Ammon's horn (tissue), 1 donor: ENCODE measurements at places on chromosomes 12 and 14.

DNA sequence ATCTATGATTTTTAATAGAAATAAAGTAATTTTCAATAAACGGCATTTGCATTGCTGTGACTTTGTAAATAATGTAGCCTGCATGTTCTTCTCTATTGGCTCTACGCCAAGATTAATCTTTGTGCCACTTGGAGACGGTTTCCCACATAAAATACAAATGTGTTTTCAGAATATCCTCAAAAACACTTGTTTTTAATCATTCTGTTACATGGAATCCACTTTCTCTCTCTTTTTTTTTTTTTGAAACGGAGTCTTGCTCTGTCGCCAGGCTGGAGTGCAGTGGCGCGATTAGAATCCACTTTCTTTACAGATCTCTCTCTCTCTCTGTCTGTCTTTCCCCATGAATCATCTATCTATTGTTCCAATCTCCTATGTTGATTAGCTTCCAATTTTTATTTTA lies 22.8 kb upstream of the SSPN start:
- DNase-seq = no peak

DNA sequence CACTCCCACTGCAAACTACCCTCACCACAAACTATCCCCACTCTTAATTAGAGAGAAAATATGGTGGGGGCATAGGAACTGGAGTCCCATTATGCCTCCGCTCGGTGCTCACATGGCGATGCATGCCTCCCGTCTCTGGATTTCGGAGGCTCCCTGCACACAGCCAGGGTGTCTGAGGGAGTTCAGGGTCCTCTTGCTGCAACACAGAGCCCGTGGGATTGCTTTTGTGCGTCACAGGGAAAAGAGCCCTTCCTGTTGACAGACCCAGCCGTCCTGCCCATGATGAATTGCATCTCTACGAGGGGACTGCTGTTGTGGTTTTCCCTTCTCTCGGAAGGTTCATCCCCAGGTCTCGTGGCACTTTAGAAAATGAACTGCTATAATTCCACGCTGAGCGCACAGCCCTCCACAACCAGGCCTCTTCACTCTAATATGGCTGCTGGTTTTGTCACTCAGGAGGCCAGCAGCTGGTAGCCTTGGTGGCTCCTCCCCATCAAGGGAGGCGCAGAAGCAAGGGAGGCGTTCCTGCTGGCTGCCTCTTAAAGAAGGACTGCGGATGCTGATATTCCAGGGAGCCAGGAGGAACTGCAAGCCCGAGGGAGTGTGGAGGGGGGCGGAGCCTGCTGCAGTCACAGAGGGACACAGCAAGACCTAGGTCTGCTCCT lies 158.0 kb downstream of the KCNA5 start:
- no peak for DNase-seq

DNA sequence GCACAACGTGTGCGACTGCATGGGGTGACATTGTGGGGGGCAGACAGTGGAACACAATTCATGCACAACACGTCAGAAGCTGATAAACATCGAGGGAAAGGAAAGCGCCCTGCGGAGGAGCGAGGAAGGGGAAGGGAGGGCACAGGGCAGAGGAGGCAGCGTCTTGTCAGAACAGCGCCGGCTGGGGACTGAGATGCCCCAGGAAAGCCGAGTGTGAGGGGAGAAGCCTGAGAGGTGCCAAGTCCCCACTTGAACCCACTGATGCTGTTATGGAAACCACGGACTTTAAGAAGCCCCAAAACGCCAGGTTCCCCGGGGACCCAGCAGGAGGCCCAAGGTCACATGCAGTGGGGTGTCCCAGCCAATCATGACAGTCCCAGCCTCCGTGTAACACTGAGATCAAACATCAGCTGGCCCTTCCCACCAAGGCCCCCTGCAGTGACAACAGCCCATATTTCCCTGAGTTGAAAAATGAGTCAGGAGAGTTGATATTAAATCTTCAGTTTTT lies 70.0 kb downstream of the GALNT9 start:
- no peak for DNase-seq

DNA sequence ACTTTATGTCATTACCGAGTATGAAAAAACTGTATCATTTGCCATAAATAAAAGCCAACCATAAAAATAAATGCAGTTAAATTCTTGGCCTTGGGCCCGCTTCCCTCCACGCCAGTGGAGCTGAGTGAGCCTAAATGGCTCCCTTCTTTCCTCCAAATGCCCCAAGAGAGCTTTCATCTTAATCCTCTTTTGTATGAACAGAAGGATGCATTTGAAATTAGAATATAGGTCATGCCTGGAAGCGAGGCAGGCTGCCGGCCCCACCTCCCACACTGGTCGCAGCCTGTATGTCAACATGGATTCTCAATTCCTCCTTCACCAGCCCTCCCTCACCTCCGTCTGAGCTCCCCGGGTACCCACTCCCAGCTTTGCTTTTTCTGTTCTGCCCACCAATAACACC lies 245.7 kb downstream of the SLC15A4 start:
- no peak for DNase-seq

DNA sequence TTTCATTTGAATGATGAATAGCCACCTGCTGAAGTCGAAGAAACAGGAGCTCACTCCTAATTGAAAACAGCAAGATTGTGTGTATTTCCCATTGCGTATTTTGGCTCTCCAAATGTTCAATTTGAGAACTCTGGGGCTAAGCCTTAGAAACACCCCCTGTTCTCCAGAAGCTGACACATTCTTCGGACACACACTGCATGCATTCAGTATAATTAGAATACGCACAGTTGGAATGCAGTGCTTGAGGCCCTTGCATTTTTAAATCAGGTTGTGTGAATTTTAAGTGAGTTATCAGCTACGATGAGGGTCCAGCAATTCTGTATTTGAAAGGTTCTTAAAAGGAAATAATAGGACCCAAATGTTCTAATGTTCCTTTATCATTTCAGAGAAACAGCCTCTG lies 103.8 kb downstream of the PRKD1 start:
- no peak for DNase-seq

DNA sequence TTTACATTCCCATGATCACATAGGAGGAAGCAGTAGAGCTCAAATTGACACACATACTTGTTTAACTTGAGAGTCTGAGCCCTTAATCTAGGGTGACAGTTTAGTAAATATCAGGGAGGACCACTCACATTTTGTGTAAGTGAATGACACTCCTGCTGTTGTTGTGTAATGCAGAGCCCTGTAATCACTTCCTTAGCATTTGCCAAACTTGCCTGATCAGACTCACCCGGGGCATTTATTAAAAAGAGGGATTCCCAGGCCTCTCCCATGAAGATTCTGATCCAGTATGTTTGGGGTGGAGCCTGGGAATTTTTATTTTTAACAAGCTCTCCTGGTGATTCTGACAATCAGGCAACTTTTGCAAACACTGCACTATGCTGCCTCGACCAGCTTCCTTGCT lies 119.6 kb downstream of the NUAK1 start:
- no peak for DNase-seq

DNA sequence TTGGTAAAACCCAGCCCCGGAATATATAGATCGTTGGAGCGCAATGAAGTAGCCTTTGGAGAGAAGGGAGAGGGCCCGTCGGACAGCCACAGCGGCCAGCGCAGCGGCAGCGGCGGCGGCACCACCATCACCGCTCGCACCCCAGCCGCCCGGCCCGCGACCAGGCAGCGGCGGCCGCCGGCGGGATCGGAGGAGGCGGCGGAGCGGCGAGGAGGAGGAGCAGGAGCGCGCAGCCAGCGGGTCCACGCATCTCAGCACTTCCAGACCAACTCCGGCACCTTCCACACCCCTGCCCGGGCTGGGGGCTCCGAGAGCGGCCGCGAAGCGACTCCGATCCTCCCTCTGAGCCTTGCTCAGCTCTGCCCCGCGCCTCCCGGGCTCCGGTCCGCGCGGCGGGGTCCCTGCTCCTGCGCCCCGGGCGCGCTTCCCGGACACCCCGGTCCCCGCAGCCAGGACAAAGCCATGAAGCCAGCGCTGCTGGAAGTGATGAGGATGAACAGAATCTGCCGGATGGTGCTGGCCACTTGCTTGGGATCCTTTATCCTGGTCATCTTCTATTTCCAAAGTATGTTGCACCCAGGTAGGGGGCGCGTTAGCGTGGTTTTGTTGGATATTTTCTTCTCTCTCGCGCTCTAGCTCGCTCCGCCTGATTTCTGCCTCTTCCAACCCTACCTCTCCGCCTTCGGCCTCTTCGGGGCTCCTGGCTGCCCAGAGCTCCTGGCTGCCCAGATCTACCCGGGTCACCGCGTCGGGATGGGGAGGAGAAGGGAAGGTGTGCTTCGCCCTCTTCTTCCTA lies 400 bp downstream of the CHST11 start:
- DNase-seq = peak; percentile 80

GRCh38 chr12:121252712-121253345 lies 42.9 kb downstream of the P2RX4 start:
- DNase-seq = no peak

- DNase-seq = no peak
Observed at GRCh38 chr14:71212683-71213107, 305.4 kb downstream of the PCNX1 start.

DNA sequence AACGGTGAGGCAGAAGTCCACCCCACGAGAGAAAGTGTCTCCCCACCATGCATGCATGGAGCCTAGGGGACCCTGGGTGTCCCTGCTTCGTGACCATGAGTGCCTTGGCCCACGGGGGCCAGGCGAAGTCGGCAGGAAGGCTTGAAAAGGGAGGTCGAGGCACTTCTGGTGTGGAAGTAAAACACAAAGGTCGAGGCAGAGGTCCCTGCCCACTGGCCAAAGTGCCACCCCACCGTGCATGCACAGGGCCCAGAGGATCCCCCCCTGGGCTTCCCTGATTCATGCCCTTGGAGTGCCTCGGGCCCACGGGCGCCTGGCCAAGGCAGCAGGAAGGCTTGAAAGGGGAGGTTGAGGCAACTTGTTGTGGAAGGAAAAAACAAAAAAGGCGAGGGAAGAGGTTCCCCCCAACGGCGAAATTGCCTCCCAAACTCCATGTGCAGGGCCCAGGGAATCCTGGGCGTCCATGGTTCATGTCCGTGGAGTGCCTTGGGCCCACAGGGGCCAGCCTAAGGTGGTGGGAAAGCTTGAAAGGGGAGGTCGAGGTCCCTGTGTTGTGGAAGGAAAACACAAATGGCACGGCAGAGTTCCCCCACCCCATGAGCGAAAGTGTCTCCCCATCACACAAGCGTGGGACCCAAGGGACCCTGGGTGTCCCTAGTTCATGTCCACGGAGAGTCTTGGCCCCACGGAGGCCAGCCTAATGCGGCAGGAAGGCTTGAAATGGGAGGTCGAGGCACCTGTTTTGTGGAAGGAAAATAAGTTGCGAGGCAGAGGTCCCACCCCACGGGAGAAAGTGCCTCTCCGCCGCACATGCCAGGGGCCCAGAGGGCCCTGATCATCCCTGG lies 372.1 kb downstream of the ALG10 start:
- no peak for DNase-seq

- DNase-seq = no peak
Observed at GRCh38 chr12:78870539-78870938, 6.0 kb downstream of the SYT1 start.

DNA sequence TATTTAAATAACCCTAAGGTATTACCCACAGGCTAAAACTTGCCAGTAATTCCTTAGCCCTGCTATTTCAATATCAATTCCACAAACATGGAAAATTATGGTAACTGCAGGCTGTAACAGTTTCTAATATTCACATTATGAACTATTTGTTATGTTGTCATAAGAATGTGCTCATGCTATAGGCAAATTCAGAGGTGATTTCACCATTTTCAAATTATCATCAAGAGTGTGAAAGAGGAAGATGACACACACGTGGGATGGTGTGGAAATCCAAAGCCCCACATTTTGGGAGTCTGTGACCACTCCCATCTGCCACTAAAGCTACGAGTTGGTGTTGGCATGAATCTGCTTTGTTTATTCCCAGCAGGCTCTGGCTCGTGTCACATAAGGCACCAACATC lies 5.9 kb upstream of the MYO1A start:
- no peak for DNase-seq

DNA sequence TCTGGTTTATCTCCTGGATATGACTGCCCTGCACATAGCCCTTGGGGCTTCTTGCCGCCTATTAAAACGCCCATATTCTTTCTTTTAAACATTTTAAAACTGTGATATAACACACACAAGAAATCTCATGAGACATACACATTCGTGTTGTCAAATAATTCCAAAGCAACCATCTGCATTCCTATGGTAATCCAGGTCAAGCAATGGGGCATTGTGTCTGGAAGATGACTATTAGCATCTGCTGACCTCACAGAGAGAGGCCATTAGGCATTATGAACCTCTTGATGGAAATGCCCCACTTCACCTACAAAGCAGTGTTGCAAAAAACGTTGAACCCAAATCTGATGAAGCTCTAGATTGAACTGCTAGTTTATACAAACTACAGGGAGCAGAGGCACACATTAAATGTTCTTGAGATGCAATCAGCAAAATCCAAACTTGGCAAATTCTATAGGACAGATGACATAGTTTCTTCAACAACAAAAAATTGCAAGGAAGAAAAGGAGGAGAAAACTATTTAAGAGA lies 513.8 kb upstream of the CCDC196 start:
- DNase-seq = no peak

GRCh38 chr12:13039328-13039956 lies 4.7 kb upstream of the FAM234B start:
- DNase-seq = no peak

GRCh38 chr12:106782619-106783018 lies 8.1 kb downstream of the RIC8B start:
- DNase-seq = no peak

DNA sequence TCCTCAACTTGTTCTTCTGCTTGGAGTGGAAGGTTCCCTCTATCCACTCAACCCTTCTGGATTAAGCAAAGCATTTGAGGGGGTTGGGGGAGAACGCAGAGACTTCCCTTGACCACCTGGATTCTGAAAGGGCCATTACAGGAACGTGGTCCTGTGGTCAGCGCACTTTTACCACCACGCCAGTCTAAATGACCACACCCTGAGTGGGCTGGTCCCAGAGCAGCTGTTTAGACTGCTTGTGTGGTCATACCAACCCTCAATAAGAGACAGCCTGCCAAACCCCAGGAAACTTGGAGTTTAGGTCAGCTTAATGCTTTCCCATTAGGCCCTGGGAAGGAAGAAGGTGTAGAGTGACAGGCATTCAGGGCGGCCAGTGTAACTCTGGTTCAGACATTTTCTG lies 165.5 kb upstream of the ATP2B1 start:
- DNase-seq = no peak

DNA sequence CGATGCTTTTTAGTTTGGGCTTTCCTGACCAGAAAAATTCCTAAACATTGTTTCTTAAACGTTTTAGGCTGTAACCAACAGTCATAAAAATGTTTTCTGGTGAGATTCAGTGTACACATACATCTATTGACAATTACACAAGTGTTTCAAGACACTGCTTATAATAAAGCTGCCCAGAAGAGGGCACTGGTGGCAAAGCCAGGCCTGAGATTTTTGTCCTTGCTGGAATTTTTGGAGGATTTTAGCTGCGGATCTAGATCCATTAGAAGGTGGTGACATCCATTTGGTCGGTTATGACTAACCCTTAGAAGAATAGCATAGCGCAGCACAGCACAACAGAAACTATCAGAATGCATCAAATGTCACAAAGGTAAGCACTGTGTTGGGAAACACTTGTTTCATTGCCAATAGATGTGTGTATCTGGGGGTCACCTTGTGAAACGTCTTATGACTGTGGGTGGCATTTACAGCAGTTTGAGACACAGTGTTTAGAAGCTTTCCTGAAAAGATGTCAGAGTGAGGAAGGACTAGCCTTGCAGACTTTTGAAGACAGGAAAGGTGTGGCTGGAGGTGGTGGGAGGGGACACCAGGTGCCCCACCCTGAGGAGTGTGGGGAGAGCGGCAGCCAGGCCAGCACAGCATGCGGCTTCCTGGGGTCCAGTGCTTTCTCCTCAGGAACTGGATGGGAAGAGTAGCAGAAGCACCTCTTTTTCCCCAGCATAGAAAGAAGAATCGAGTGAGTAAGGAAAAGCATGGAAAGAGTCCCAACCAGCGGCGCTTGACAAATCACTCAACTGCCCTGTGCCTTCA lies 54.7 kb upstream of the FKBP4 start:
- DNase-seq = peak; percentile 50
